ENCODE measurements at places on chromosomes 5 and 9.

GRCh38 chr5:140205952-140206351 lies 31.0 kb downstream of the CYSTM1 start:
- DNase-seq, result no peak

GRCh38 chr5:154375329-154376008 lies 70.3 kb upstream of the SAP30L start:
- no peak for DNase-seq

- no peak for DNase-seq
Measured at GRCh38 chr5:65252977-65253376, 228.7 kb downstream of the ADAMTS6 start.

DNA sequence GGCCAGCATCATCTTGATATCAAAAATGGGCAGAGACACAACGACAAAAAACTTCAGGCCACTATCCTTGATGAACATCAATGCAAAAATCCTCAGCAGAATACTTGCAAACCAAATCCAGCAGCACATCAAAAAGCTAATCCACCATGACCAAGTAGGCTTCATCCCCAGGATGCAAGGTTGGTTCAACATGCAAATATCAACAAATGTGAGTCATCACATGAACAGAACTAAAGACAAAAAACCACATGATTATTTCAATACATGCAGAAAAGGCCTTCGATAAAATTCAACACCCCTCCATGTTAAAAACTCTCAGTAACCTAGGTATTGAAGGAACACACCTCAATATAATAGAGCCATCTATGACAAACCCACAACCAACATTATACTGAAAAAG lies 8.5 kb downstream of the MTREX start:
- no peak for DNase-seq

- no peak for DNase-seq
Measured at GRCh38 chr5:96517295-96517694, 84.2 kb upstream of the PCSK1 start.

- no peak for DNase-seq
Measured at GRCh38 chr5:1436036-1436435, 9.2 kb downstream of the SLC6A3 start.

DNA sequence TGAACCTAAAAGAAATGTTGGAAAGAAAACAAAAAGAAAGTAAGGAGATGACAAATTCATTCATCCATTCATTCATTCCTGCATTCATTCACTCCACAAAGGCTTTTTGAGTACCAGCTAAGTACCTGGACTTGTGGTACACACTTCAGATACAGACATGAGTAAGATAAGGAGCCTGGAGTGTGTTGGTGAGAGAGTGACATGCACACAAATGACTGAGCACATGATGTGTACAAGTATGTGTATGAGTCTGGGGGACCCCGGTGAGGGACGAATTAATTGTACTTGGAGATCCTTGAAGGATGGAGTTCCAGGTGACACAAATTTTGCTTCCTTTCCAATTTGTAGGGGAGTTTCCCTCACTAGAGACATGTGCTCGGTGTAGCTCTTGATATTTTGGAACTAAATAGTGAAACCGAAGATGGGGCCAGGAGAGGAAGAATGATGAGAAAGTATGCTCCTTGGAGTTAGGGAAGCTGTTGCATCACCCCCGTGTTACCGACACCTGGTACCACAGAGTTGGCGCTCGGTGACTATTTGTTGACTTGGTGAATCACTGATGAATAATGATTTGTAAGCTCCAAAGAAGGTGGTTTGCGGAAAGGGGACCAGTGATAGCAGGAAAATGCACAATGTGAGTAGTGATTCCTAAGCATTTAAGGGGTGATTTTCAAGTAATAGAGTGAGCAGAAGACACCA lies 509.8 kb downstream of the CCDC171 start:
- DNase-seq, result no peak

GRCh38 chr9:94606646-94607422 lies 13.2 kb upstream of the FBP2 start:
- DNase-seq, result no peak

DNA sequence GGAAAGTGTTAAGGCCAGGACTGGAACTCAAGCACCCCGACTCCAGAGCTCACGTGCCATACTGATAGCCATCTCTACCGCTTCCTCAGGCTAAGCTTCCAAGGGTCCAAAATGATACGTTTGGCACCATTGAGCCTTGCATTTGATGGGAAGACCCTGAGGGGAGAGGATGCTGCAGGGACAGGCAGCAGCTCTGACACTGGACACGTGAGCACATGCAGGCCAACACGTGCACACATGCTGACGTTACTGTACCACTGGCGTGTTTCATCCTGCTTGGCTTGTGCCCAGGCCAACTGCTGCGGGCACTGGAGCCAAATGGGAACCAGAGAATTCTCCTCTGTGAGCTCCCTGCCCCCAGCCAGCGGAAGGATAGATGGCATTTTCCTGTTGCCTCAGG lies 5.2 kb downstream of the FAT2 start:
- DNase-seq, result no peak

- DNase-seq, result no peak
Measured at GRCh38 chr9:84711398-84711777, 41.9 kb downstream of the NTRK2 start.

DNA sequence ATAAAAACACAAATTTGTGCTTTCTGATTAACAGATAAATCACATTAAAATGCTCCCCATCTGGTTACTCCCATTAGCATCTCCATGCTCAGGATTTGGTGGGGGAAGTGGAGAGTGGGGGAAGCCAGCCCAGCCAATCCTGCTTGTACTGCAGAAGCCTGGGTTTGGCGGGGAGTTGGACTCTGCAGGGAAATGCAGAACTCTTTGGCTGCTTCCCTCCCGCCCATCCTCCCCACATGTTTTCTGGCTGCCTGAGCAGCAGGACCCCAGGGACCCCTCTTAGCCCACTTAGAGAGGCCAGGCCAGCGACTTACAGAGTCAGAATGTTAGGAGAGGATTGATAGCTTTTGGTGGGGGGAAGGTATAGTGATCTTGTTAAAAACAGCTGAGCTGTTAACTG lies 59.5 kb upstream of the FOXI1 start:
- DNase-seq, result no peak

DNA sequence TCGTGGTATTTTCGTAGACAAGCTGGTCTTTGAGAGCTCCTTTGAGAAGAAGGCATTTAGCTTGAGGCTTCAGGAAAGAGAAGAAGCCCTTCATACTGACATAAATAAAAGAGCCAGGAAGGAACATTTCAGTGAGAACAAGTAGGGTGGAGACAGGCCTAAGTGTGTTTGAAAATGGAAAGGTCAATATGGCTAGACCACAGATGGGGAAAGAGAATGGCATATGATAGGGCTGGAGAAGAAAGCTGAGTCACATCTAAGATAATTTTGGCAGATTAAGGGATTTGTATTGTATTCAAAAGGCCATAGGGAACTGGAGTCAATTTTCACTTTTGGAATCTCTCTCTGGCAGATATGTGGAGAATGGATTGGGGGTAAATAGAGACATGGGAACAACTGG lies 374.9 kb downstream of the TMEM38B start:
- DNase-seq, result no peak

DNA sequence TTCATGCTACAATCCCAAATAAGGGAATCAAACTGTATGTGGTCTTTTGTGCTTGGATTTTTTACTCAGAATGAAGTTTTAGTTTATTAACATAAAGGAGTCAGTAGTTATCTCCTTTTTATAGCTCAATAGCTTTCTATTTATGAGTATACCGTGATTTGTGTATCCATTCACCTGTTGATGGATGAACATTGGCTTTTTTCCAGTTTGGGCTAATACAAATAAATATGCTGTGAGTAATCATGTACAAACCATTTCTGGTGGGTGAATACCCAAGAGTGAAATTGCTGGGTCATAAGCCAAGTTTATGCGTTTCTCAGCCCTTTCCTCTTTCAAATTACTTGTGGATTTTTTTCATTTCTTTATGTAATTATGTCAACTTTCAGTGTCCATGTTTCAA lies 395.3 kb downstream of the OSTF1 start:
- no peak for DNase-seq

Measured in smooth muscle cell of the brain vasculature (primary cell).